ENCODE measurements at places on chromosomes 12 and 14.

DNA sequence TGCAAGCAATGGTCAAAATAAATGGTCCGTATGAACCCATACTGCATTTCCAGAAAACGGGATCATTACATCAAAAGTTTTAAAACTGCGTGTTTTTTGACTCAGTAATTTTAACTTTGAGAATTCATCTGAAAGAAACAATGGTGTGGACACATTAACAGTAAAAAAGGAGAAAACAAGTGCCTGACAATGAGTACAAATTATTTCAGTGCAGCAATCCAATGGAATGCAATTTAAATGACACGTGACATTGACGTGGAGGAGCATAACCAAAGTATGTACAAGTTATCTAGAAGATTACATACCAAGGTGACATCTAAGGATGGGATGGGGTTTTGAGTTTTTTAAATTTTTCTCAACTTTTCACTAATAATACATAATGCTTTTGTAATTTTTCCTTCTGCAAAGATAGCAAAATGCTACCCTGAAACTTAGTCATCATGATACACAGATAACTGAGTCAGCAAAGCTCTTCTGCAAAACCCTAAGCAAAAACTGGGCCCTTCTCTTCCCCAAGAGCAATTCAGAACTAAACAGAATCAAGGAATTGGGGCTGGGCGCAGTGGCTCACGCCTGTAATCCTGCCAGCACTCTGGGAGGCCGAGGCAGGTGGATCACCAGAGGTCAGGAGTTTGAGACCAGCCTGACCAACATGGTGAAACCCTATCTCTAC, 20.4 kb downstream of the HNRNPC start:
- no peak for DNase-seq

DNA sequence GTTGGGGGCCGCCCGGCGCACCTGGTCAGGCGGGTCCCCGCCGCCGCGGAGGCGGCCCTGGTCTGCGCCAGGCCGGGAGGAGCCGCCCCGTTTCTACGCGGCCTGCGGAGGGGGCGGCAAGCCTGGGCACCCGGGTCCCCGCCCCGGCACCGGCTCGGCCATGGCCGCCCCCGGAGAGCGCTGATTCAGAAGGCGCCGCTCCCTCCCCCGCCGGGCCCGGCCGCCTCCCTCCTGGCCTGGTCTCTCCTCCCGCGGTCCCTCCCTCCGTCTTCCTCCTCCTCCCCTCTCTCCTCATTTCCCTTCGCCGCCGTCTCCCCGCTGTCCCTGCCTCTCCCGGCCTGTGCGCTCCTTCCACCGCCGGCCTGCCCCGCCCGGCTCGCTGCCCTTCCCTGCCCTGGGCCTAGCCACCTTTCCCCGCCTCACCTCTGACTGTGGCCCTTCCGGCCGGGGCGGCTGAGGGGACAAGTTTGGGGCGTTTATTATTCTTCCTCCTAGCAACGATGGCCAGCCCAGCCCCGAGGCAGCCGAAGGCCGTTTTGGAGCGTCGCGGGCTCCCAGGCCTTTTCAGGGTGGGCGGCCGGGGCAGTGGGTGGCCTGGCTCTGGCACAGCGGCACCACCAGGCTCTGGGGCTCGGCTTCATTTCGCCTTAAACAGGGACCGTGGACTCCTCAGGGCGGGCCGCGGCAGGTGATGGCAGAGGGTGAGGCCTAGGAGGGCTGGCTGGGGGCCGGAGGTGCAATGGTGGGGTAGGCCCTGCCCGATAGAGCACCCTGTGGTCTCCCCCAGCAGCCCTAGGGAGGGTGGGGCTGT, 768 bp downstream of the CEP170B start:
- no peak for DNase-seq

DNA sequence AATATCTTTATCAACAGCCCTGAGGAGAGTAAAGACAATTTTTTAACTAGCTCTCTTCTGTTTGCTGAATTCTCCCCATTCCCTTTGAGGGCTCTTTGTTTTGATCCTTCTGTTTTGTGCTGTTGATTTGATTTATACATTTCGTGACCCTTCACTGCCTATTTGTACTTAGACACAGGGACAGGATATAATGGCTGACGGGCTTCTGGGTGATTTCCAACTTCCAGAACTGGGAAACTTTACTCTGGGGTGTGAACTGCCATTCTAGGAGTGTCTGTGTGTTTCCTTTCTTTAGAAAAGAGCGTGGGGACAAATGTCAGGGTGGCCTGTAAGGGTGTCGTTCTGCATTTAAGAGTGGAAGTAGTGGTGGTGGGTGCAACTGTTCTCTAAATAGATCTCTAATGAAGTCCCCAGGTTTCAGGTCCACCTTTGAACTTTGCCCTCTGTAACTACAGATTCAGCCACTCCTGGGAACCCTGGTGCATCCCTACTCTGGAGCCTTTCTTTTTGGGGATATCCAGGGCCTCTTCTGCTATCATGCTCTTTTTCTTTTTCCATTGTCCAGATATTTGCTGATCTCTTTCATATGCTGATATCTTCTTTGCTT, 22.3 kb upstream of the SSPN start:
- DNase-seq, result no peak

- DNase-seq, result no peak
These were observed 45.5 kb downstream of the EML1 start for GRCh38 chr14:99838639-99839134.

DNA sequence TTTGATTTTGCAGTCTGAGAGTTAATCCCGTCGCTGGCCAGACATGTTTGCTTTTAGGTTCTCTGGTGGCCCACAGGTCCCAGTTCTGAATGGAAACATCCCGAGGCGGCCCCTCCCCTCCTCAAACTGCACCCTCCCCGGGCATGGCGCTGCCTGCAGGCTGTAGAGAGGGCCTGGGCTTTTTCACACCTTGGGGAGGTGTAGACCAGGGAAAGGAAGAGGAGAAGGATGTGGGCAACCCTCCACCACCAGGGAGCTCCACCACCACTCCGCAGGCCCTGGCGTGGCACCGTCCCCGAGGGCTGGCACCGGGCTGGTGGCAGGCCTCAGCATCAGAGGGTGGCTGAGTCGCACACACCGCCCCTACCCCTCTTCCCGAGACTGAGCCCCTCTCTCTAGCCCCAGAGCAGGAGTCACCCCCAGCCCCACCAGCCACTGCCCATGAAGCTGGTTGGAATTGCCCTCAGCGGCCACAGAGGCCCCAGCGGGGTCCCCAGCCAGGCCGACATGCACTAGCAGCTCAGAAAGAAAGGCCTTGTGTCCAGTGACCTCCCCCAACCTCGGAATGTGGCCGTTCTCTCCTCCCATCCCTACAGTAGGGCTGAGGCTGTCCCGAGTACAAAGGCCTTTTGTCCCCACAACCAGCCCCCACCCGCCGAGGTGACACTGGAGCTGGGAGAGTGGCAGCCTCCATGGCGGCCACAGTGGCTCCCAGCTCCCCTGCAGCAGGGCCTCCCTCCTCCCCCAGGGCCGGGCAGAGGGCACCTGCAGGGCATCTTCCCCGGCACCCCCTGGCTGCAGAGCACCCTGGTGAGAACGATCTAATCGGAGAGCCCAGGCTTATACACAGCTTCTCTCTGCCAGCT, 23.5 kb upstream of the INF2 start:
- DNase-seq, result peak; percentile 12

DNA sequence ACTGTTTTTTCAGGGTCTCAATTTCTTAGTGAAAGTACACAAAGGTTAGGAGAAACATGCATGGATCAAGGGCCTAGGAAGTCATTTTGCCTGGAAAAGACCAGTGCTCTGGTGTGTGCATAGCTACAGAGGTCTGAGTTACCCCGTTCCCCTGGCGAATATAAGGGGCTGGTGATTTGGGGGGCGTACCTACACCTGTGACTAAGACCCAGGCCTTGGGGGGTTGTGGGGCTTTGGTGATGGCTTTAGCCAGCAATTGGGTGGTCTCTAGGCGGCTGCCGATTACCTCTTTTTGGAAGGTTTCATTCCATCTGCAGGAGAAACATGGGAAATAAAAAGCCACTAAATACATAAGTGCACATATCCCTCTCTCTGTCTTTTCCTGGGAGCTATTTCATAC, 1.1 kb downstream of the SDR39U1 start:
- DNase-seq, result no peak

- no peak for DNase-seq
These were observed 6.0 kb upstream of the KLHDC2 start for GRCh38 chr14:49761839-49762551.

DNA sequence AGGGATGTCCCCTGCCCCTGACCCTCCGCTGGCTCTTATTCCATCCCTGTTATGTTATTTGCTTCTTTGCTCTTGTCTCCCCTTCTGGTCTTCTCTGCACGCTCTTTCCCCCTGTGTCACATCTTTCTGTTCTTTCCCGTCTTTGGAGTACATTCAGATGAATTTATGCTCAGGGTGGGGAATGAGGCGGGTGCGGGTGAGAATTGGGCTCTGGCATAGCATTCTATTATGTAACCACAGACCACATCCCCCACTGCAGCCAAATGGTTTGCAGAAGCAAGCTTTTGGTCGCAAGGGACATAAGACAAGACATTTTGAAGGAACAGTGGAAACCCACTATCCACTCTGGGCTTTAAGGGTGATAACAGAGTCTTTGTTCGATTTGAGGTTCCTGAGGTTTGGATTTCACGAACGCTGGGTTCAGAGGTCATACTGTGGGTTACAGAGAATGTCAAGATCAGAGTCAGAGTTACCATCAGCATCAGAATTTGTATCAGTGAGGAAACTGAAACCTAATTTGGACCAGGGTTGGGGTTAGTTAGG, 3.8 kb downstream of the ENDOU start:
- DNase-seq, result no peak

DNA sequence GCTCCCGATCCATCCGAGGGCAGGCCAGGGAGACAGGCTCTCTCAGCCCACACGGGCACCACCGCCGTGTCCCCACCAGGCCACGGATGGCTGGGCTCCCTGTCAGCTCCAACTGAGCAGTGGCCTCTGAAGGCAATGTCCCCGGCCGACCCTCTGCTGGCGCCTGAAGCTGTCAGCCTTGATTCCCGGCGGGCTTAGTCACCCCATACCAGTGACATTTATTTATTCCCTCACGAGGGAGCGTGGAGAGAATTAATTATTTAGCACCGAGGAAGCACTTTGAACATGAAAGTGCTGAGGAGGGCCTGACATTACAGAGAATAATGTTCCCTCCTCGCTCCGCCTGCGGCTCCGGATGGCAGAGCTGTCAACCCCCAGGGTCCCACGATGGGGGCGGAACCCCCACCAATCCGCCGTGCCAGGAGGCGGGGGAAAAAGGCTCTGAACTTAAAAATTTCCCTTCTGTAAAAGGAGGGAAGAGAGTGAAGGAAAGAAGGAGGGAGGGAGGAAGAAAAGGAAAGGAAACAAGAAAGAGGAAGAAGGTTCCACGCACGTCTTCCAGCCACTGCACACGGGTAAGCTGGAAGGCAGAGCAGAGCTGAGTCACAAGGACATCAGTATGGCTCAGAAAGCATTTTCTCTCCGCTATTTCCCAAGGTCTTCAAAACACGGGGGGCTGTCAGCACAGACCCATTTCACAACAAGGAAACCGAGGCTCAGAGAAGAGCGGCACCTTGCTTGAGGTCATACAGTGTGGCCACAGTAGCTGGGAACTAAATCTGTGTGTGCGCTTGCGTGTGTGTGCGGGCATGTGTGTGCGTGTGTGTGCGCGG, 108.7 kb upstream of the NCOR2 start:
- DNase-seq, result no peak

DNA sequence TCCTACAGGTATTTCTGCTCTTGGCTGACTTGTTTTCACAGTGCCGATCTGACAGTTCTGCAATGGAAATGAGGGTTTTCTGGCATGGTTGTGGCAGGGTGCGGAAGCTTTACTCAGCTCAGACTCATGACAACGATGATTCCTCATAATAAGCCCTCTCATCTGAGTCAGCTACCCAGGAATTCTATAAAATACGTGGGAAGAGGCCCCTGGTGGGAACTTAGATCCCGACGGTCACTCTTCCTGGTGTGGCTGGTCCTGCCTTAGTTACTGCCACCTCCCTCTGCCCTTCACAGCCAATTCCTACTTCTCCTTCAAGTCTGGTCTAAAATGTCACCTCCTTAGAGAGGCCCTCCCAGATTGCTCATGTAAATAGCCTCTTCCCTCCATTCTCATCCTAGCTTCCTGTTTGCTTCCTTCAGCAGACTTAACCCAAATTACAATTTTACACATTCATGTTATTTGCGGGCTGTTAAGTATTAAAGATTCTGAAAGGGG, 104.2 kb upstream of the MAP1LC3B2 start:
- no peak for DNase-seq

- DNase-seq, result no peak
These were observed 98.0 kb downstream of the VCPKMT start for GRCh38 chr14:50018201-50018932.

GRCh38 chr14:32350020-32350419, 20.9 kb downstream of the AKAP6 start:
- no peak for DNase-seq

- DNase-seq, result no peak
These were observed 19.6 kb upstream of the GALNT8 start for GRCh38 chr12:4700621-4701026.

GRCh38 chr12:122100568-122100967, 22.0 kb downstream of the MLXIP start:
- no peak for DNase-seq

DNA sequence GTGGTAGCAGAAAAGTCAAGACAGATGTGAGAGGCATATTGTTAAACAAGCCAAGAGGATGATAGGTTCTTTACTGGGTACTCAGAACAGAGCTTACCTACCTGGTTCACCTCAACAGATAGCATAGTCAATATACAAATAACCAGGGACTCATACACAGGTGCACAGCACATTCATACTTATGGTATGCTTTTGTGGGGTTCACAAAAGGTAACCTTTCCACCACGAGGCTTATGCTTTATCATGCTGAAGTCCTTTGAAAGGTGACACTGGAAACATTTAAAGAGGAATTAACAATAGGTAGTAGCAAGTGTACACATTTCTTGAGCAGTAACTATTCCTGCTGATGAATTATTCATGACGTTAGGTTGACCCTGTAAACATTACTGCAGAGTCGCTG, 42.2 kb upstream of the MBIP start:
- no peak for DNase-seq

GRCh38 chr12:92078167-92079053, 67.2 kb downstream of the BTG1 start:
- DNase-seq, result no peak

GRCh38 chr12:70083677-70084020, 159.6 kb upstream of the CNOT2 start:
- no peak for DNase-seq

DNA sequence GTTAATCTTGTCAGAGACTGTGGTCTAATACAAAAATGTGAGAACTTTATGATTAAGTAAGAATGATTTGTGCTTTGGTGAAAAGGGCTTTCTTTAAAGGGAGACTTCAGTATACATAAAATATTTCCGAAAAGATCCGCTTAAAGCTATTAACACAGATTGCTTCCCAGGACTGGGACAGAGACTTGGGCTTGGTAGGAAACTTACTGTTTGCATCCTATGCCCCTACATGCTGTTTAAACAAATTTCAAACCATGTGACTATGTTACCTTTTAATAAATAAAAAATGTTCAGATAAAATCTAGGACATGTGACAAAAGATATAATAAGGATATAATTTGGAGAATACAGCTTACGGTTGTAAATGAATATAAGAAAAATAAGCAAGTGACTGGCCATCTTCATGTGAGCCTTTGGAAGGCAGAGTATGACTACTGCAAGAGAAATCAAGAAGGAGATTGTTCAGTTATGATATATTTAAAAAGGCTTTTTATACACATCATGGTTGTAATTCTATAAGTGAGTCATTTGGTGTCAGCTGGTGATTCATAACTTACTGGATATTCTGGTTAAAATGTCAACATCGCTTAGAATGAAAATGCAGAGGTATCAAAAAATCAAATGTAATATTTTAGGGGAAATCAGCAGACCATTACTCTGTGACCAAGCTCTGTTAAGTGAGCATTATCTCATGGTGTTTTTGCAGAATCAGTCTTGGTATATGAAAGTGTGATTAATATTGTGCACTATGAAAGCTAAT, 234.7 kb upstream of the E2F7 start:
- no peak for DNase-seq

Measured in stimulated activated CD8-positive, alpha-beta memory T cell treated with anti-CD3 and anti-CD28 coated beads, Interleukin-7, amount 100 ng/mL, for 1 hour (primary cell).